IPS-NIHi11 (cell line): ENCODE measurements at places on chromosomes 3 and 15.

DNA sequence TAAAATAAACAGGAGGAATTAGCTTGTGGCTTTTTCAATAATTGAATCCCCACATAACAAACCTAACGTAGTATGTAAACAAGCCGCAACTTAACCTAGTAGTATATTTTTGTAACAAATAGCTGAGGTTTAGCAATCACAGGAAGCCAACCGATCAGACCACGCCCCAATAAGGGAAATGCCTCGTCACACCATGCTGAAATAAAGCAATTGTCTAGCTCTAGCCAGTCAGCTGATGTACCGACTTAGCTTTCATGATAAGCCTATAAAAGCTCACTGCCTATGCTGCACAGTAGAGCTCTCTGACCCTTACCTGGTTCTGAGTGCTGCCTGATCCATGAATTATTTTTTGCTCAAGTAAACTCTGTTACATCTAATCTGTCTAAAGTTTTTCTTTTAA lies 208.9 kb downstream of the ROBO1 start:
- no peak for DNase-seq

DNA sequence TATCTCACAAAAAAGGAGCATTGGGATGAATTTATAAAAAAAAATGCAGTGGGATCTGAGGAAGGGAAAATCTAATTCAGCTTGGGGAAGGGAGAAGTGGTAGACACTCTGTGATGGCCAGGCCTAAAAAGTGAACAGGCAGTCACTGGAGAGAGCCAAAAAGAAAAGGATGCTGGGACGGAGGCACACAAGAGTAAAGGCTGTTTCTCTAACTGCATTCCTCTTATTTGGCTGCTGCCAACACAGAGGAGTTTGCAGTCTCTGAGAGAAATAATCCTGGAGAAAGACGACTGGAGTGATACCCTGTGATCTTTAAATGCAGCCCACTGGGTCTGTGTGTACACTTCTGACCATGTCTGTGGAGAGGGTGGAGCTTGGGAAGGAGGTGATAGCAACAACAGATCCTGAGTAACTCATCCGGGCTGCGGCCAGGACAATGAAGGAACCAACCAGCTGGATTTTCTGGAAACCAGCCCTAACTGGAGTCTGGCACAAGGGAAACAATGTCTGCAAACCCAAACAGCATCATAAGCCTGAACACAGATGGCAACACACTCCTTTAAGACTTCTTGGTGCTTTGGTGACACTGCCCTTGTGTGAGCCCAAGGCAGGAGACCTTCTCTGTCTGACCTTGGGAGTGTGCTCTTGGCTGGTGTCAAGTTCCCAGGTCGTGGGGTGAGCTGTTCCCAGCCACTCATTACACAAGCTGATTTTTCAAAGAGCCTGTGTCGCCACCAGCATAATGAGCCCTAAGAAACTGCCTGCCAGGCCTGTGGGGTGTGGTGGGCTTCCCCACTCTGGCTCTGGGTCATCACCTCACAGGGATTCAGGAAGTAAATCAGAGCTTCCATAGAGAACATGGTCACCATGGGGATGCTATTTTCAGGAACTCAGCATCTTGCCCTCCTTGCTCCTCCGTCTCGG lies 8.0 kb downstream of the FYCO1 start:
- no peak for DNase-seq

- DNase-seq, result no peak
Measured at GRCh38 chr3:63492464-63492863, 160.0 kb upstream of the SNTN start.

GRCh38 chr3:198113206-198114053 lies 153.4 kb downstream of the LMLN start:
- DNase-seq, result peak; percentile 51

DNA sequence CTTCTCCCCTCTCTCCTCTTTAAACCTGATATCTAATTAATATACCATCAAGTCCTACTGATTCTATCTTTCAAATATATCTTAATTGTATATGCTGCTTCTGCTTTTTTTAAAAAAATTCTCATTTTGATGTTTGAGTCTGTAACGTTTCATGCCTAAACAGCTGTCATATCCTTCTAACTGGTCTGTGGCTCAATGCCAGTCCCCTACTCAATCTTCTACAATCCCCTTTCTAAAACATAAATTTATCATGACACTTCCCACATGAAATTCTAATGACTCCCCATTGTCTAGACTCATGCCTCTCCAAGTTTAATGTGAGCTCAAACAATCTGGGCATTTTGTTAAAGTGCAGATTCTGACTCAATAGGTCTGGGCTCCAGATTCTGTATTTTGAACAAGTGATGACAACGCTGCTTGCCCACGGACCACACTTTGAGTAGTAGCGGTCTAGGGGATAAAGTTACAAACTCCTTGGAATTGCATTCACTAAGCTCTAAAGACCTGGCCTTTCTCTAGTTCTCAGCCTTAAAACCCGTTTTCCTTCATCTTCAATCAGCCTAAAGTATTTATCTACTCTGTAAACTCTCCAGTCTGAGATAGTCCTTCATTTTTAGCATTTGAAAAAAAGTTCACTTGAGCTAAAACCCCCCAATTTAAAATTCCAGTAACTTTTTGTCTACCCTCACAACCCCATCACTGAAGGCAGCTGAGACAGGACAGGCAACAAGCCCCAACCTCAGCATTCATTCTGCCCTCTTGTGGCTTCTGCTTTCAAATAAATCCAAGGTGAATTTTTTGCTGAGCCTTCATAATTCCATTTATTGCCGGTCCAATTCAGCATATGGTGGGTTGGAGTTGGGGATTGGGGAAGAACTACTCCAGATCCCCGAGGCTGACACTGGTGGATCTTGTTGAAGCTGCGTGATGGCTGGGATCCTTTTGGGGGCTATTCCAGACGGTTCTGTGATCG lies 88.1 kb upstream of the THRB start:
- peak; percentile 15 for DNase-seq

DNA sequence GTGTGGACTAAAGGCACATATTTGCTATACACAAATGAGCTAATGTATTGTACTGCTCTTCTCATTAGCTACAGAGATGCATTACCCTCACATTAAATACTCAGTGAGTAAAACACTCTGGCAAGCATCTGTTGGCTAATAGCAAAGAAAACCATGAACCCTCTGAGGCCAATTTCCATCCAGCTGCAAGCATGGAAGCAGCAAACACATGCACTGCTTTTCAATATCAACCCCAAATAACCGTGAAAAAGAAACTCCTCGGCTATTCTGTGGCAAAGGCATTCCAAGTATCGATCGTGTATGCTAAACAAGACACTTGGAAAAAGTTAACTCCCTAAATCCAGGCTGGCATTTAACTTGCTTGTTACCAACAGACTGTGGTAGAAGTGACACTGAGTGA lies 67.0 kb downstream of the PEAK1 start:
- no peak for DNase-seq

GRCh38 chr15:67076147-67076843 lies 10.9 kb downstream of the SMAD3 start:
- DNase-seq, result no peak

DNA sequence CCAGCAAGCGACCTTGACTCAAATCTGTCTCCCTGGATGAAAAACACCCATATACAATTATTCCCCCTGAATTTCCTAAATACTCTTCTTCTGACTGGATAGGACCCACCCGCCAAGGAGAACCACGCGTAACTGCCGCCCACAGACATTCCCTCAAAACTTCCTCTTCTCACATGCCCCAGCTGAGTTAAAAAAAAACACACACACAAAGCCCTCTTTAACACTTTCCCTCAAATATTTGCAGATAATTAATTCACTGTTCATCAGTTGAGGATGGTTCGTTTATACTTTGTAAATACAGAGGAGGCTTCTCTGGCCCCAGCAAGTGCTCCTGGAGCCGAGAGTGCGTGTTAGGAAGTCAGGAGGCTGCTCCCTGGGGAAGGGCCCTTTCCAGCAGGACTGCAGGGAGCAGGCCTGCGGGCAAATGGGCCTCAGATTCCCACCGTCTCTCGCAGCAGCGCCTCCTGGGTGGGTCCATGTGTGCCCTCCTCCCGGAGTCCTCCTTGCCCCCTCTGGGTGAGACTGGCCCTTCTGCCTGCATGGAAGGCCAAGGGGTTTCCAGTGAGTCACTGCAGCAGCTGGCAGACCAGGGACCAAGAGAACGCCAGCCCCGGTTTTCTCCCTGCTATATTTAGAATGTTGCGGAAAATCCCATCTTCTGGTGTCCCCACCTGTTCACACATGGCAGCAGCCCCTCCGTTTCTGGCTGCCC lies 46.8 kb downstream of the MGLL start:
- no peak for DNase-seq

- DNase-seq, result no peak
Measured at GRCh38 chr3:73216310-73216709, 154.9 kb downstream of the EBLN2 start.

GRCh38 chr3:181694805-181695660 lies 16.7 kb upstream of the SOX2 start:
- DNase-seq, result peak; percentile 77

GRCh38 chr15:39304931-39305728 lies 275.7 kb upstream of the THBS1 start:
- DNase-seq, result no peak
